ENCODE measurements at places on chromosomes 4 and X.

DNA sequence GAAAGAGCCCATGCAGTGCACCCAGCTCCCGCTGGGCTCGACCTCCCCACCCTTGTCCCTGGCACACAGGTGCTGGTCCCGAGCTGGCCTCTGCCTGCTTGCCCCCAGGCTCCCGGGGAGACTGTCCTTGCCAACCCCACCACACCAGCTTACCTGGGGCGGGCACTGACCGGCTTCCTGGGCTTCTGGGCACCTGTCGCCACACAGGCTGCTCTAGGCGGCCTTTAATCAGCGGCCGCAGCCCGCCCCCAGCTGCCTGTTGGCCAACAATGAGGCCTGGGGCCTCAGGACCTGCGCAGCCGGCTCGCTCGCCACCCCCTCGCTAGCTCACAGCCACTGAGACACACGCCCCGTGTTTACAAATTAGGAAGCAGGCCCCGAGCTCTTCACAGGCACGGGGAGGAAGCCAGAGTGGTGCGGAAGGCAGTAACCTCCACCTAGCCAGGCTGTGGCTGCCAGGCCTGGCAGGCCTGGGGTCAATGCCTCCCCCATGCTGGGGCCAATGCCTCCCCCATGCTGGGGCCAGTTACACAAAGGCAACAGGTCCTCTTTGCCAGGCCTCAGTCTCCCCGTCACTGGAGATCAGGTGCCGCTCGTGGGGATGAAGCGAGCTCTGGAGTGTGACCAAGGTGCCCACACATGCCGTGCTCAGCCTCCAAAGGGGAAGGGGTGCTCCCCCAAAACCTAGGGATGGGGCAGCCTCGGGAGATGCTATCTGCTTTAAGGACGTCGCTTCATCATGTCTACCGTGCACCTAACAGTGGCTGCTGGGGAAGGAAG lies at the start of gene TREX2:
Gene TREX2, minus strand, starts transcription at position 201 of the 780 bp plus-strand sequence. CDS start 626 bp downstream, outside the sequence.
- DNase-seq = no peak

GRCh38 chr4:101600287-101600686 lies 190.2 kb upstream of the BANK1 start:
- peak; percentile 78 for DNase-seq

DNA sequence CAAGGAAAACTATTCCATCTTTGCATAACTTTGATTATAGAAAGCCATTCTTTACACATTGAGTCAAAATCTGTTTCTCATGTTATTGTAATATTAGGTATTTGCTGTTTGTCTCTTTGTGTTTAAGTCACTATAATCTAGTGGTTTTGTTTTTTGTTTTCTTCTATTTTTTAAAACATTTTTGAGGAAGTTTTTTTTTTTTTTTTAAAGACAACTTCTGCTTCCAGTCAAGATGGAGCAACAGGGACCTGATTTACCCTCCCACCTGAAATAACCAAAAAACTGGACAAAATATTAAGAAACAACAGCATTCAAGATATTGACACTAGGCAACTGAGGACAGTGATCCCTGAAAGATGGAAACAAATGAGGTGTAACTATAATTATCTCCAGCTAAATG lies 18.4 kb upstream of the NSUN7 start:
- no peak for DNase-seq

DNA sequence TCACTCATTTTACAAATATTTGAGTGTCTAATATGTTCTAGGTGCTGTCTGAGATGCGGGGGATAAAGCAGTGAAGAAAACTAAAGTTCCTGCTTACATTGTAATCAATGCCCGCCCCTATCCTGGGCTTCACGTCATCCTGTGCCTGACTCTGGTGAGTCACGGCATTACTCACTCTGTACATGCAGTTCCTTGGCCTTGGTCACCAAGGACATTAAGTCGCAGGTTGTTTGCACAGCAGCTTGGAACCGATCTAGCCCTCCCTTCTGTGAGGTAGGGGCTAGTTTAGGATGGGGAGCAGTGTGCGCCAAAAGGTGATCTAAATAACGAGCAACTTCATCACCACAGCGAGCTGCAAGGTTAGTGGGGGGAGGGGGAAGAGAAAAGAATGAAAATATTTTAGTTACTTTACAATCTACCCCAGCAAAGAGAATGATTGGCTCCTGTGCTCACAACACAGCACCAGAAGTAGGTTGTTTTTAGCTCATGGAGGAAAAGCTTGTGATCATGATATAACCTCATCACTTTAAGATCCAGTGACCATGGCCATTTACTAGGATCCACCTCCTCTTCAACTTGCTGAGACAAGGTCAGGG lies 48.0 kb upstream of the HDAC8 start:
- peak; percentile 78 for DNase-seq

GRCh38 chrX:27987862-27988646 lies 6.8 kb upstream of the DCAF8L1 start:
- DNase-seq = no peak

GRCh38 chr4:38464328-38464727 lies 199.7 kb upstream of the KLF3 start:
- no peak for DNase-seq

DNA sequence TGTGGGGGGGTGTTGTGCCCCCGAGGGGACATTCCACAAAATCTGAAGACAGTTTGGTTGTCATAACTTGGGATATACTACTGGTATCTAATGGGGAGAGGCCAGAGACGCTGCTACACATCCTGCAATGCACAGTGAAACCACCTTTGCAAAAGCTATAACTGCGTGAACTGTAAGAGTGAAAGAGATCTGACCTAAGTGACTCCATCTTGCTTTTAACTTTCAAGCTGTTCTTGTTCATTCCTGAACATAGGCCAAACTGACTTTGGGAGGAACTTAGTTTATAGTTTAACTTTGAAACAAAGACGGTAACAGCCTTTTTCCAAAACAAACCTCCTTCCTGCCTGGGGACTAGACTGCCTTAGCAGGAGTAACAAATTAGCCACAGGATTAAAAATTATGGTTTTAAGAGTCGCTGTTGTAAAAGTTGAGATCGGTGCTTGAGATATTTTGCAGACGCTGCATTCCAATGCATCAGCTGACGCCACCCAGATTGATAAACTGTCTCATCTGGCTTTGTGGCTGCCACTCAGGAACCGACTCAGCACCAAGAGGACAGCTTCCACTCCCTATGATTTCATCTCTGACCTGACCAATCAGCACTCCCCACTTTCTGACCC lies 70.9 kb downstream of the ATXN3L start:
- DNase-seq = no peak

DNA sequence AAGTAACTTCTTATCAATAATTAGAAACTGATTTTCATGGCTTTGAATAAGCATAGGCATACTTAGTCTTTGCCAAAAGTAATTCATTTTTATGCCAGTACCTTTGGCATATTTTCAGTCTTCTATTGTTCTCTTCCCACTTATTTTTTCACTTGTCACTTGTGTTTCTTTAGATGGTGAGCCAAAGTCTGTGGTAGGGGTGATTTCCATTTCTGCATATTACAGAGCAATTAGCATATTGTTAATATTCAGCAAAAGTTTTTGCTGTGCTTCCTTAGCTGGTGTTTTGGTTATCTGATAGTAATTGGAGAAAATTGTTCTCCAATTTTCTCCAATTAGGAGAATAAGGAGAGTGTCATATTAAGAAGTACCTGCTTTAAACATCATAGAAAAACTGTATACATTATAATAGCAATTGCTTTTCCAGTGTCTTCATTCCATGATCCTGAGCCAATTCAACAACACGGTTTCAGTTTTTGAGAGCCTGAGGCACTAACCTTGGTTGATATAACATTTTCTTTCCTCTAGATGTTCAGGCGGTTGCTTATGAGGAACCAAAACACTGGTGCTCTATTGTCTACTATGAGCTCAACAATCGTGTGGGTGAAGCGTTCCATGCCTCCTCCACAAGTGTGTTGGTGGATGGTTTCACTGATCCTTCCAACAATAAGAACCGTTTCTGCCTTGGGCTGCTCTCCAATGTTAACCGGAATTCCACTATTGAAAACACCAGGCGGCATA lies 64.7 kb downstream of the SMAD1 start:
- DNase-seq = no peak

GRCh38 chr4:184288451-184289178 lies 70.9 kb upstream of the ENPP6 start:
- no peak for DNase-seq

DNA sequence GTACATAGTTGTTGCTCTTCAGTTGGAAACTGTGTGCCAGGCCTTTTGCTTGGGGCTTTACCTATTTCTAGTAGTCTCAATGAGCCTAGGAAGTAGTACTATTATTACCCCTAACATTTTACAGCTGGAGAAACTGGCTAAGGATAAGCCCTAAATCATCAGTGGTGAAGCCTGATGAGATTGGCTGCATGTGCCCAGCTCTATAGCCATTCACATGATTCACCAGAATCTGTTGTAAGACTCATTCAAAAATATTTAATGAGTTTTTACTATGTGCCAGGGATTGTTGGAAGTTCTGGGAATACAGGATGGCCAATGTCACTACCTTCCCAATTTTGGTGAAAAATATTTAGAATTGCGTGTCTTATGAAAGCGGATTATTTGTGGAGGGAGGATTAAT lies 2.8 kb downstream of the KIT start:
- DNase-seq = no peak

GRCh38 chr4:94880956-94881355 lies 123.2 kb downstream of the BMPR1B start:
- no peak for DNase-seq

GRCh38 chrX:148288451-148288850 lies 212.0 kb upstream of the AFF2 start:
- DNase-seq = no peak

GRCh38 chr4:4594285-4594920 lies 52.6 kb upstream of the STX18 start:
- no peak for DNase-seq

DNA sequence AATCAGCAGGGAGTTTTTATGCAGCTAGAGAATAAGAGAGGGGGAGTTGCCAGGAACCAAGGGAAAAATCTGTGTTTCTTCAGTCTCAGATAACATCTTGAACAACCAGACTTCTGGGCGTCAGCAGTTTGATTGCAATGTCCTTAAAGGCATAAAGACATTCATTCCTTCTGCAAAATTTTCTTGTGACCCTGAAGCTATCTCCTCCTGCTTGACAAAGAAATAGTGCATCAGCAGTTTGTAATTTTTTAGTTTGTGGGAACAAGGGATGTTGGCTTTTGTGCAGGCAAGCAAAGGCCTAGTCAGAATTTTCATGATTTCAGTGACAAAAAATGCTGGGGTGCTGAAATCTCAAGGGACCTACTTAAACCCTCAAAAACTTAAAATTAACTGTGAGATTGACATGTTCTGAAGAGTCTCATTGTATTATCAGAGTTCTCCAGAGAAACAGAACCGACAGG lies 125.8 kb upstream of the UNC5C start:
- DNase-seq = no peak

GRCh38 chr4:57661517-57662090 lies 551.4 kb upstream of the IGFBP7 start:
- no peak for DNase-seq

DNA sequence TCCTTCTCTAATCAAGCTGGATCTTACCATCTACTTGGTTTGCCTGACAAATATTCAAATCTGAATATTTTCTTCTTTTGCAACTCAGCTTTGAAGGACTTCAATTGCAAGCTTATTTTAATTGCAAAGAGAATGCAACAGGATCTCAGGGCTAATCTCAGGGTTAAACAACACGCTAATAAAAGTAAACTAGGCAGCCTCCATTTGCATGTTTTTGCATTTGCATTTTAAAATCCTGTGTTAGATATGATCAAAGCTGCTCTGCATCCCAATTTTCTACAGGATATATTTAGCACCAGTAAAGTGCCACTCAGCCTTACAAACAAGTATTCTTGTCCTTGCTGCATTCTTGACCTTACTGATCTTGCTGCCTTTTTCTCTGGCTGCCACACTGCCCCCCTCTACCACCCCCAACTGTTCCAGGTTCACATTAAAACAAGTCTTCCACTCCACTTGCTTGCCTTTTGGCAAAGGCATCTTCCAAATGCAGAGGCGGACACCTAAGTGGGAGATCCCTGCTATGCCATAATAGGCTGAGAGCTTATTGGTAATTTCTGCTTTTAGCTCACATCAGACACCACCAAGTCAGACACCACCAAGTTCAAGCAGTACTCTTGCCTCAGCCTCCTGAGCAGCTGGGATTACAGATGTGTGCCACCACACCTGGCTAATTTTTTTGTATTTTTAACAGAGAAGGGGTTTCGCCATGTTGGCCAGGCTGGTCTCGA lies 48.1 kb downstream of the GPRIN3 start:
- DNase-seq = no peak

DNA sequence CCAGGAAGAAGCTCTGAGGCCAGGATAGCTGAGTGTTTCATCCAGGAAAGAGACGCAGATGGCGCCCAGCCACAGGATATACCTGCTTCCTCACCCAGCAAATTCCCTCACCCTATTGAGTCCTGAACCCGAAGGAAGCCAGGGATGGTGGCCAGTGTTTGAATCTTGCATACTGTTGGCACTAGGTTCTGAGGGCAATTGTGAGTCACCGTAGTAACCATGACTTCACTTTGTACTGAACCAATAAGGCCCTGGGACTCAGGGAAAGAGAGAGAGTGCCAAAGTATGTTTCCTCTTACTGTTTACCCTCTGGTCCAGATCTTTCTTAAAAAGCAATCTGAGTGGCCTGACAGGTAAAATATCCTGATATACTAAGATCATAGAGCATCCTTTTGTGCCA lies 25.6 kb upstream of the SMIM10L2A start:
- DNase-seq = no peak

GRCh38 chrX:153935326-153935851 lies 552 bp upstream of the NAA10 start:
- DNase-seq = no peak

GRCh38 chrX:134734466-134734952 lies 76.2 kb upstream of the PLAC1 start:
- DNase-seq = no peak
